ENCODE measurements at places on chromosomes 11 and 22.
A peak's percentile ranks its signal among the peaks of the same experiment; 100 is the strongest.

- no peak for DNase-seq
These were observed 594 bp upstream of the POU2AF1 start for GRCh38 chr11:111379602-111380136.

- DNase-seq, result no peak
These were observed 25.3 kb downstream of the ANO1 start for GRCh38 chr11:70103256-70103975.

- no peak for DNase-seq
These were observed 82.6 kb downstream of the MICAL2 start for GRCh38 chr11:12192794-12193514.

- no peak for DNase-seq
These were observed 555.9 kb downstream of the MIAT start for GRCh38 chr22:27213294-27213693.

DNA sequence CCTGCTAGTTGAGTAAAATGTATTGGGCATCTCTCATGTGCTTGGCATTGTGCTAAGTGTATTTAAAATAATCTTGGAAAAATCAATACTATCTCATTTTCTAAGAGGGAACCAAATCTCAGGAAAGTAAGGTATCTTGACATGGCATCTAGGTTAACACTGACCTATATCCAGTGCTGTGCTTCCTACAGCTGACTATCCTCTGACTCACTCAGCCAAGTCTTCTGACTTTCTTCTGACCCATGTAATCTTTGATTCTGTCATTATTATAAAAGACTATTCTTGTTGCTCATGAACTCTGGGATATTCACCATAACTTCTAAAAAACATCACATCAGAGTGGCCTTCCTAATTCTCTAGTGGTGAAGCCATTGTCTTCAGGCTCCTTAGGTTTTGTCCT is 304.1 kb upstream of the TENM4 start:
- no peak for DNase-seq

GRCh38 chr11:30585892-30586250 is 282 bp downstream of the MPPED2 start:
- peak; percentile 21 for DNase-seq

DNA sequence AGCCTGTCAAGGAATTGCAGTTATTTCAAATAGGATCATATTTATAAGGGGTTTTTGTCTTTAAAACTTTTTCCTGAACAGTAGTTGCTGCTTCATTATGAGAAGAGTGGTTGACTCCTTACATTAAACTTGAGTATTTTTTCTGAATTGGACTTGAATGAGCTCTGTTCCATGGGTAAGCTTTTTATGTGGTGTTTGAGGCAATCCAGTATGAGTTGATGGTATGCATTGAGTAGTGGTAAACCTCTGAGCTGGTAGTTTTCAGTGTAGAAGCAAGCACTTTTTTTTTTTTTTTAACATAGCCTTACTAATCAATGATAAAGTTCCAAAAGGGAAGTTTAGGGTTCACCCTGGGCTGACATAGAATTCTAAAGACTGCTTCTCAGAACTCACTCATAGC is 3.4 kb downstream of the KMT2A start:
- DNase-seq, result no peak

DNA sequence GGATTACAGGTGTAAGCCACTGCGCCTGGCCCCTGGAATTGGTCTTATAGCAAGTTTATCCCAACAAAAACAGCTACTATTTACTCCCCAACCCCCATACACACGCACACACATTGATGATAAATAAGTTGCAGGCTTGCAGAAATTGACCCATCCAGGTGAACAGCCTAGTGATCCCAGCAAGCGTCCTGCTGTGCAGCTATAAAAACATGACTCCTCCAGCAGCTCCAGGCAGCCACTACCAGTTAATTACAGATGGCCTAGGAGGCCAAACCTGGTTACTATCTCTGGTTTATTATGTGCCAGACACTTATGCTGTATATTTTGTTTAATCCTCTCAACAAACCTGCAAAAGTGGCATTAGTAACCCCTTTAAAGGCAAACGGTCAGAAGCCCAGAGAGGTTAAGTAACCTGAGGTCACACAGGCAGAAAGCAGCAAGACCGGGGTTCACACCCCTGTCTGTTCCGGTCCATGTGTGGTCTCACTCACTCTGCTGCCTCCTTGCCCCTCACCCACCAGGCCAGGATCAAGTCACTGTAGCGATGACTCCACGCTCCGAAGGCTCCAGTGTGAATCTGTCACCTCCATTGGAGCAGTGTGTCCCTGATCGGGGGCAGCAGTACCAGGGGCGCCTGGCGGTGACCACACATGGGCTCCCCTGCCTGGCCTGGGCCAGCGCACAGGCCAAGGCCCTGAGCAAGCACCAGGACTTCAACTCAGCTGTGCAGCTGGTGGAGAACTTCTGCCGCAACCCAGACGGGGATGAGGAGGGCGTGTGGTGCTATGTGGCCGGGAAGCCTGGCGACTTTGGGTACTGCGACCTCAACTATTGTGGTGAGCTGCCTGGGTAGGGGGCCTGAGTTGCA is 6.6 kb downstream of the F2 start:
- DNase-seq, result no peak

DNA sequence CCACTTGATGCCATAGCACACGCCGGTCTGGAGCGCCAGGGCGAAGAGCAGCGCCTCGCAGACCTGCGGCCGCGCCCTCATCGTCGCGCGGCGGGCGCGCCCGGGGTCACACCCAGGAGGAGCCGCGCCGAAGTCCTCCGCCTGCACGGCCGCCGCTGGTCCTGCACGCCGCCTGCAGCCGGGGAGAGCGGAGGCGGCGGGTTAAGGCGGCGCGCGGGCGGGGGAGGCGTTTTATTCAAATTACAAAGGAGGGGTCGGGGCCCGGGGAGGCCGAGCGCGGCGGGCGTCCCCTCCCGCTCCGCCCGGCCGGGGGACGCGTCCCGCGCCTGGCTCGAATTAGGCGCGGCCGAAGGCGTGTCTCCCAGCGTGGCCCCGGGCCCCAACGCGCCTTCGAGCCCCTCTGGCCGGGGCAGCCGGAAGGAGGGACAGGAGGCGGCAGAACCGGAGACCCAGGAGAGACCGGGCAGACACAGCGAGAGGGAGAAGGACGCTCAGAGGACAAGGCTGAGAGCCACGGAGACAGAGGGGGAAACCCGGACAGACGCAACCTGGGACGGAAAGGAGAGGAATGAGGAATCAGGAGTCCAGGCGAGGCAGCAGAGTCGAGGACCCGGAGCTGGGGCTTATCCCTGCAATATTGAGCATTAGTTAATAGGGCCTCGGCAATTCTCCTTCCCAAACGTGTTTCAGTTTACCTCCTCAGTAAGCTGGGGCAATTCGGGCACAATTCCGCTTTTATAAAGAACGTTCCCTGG is at the start of gene WNT11:
Gene WNT11, minus strand, starts transcription at position 176 of the 755 bp plus-strand sequence. Its CDS starts 95 bp downstream, at position 81.
- DNase-seq, result no peak

DNA sequence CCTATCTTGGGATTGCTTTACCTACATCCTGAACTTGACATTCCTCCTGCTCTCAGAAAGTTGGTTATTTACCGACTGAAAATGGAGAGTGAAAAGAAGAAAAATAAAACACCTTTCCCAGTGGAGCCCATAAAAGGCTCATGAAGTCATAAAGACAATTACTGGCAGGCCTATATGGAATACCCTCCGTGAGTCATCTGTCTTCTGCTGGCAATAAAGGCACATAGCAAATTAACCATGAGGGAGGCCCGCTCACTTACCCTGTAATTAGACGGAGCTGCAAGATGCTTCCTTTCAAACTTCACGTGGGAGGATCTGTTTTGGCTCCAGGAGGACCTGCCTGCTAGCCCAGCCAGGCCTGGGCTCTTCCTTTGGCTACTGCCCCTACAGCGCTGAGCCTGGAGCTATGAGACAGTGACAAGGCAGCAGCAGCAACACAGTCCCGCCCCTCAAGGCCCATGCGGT is 540.4 kb downstream of the BUD13 start:
- no peak for DNase-seq

DNA sequence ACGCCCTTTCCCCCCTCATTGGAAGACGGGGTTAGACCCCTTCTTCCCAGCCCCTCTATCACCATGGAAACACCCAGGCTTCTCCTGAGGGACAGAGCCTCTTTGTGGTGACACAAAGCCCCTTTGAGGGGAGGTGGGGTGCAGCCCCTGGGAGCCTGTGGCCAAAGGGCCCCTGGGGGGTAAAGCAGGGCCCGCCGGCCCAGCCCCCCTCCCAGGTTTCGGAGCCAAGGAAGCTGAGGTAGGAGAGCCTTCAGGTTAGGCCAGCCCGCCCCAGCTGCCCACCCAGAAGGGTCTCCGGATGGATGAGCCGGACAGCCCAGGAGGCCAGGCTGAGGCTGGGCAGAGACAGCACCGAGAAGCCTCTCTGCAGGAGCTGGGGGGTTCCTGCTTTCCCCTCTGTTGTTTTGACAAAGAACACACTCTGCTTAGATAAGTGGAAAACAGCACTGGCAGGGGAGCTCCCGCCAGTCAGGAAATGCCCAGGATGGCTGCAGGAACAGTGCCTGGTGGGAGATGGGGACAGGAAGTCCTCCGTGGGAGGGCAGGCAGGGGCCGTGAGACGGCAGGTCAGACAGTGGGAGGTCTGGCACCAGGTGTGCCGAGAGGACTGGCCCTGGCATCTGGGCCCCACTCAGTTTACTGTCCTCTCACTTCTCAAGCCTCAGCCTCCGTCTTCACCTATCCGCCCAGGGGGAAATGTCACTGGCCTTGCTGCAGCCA is 18.2 kb downstream of the ARVCF start:
- DNase-seq, result no peak

DNA sequence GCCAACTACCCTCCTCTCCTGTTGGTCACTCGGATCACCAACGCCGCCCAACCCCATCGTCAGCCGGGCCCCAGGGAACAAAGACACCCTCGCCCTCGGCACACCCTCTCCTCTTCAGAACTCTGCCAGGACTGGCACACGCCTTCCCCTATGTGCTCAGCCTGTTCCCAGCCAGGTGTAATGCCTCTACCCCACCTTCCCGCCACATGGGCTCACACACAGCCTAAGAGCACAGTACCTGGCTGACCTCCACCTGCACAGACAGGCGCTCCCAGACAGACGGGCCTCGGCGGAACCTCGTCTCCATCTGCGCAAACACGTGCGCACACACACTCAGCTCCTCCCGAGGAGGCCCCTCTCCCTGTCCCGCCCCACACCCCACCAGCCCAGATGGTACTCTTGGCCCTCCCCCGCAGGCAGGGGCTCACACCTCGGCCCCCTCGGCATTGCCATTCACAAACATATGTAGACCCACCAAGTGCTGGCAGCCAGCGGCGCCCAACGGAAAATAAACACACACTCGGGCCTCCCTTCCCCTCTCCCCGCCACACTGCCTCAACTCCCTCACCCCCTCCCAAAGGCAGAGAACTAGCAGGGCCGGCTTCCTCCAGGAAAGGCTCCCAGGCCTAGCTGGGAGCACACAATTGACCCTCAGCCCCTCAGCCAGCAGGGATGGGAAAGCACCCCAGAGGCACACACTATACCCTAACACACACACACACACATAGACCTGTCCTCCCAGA is 8.5 kb downstream of the ELFN2 start:
- no peak for DNase-seq

- no peak for DNase-seq
These were observed 1.6 kb upstream of the PHLDA2 start for GRCh38 chr11:2930704-2931419.

DNA sequence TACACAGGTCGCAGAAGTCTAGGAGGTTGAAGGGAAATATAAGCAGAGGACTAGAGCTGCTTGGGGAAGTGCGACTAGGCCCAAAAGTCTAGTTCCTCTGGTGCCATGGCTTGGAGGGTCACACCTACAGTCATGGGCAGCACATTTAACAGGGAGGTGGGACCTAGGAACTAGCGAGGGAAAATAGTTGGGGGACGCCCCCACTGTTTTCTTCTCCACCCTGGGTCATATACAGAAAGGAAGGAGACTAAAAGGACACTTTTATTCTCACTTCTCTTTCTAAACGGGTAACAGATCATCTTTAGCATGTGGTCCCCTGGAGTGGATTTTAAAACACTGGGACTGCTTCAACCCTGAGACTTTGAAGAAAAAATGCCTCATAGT is 16.6 kb downstream of the APIP start:
- no peak for DNase-seq

GRCh38 chr11:102473543-102473942 is 21.0 kb upstream of the TMEM123 start:
- DNase-seq, result no peak

GRCh38 chr11:69444381-69445130 is 36.9 kb upstream of the LINC01488 start:
- DNase-seq, result no peak

GRCh38 chr22:24289114-24289513 is 18.5 kb downstream of the SPECC1L start:
- no peak for DNase-seq

DNA sequence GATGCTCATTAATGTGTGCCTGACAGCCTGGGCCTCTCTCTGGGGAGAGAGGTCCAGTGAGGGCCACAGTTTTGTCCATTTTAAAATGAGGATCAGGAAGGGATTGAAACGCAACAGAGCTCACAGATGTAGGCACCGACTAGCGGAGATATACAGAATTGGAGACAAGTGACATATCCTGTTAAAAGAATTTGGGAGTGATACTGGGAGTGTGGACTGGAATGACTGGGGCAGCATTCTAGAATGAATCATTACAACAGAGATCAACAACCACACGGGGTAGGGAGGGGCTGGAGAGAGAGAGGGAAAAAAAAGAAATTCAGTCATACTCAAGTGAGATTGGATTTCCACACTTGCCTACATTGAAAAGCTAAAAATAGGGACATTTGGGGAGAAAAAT is 2.5 kb upstream of the NCAM1 start:
- DNase-seq, result no peak

DNA sequence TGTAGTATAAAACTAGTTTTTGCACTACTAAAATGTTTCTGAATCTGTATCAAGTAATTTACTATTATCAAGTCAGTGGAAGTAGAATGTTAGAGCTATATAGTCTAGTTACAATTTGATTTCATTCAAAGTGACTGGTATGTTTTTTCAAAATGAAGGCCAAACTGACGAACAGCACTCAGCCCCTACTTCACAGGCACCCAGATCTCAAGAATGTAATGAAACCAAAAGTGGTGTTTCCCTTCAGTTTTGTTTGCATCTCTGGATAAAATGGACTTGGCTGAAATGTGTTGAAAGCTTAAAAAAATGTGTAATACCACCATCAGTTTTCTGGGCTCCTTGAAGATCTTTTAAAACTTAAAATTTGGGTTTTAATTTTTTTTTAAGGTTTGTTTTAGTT is 46.4 kb downstream of the QSER1 start:
- no peak for DNase-seq

DNA sequence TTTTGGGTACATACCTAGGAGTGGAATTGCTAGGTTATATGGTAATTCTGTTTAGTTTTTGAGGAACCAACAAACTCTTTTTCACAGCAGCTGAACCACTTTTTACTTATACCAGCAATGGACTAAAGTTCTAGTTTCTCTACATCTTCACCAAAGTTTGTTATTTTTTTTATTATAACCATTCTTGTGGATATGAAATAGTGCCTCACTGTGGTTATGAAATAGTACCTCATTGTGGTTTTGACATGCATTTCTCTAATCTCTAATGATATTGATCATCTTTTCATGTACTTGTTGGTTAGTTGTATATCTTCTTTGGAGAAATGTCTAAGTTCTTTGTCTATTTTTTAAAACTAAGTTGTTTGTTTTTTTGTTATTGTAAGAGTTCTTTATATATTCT is 27.2 kb downstream of the STIM1 start:
- DNase-seq, result no peak

GRCh38 chr11:123241874-123242543 is 47.0 kb upstream of the CLMP start:
- no peak for DNase-seq

Measured in renal cortex interstitium (tissue), 15 donors.